ENCODE measurements at places on chromosomes 5 and 9.

DNA sequence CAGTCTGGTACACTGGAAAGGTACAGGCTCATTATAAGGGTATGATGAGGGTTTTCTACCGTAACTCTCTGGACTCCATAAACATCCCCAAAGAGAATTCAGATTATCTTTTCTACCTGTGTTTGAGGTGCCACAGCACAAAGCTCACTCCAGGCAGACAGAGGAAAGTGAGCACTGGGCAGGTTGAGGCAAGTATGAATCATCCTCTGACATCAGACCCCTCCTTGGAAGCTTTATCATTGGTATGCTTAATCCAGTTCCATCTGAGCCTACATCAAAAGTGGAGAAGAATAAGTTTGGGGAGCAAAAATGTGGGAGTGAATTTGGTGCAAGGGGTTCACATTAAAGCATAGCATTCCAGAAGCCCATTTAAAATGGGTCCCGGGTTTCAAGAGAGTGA, 21.7 kb downstream of the C9orf152 start:
- no peak for DNase-seq

GRCh38 chr5:119930490-119930889, 301.1 kb downstream of the FAM170A start:
- no peak for DNase-seq

DNA sequence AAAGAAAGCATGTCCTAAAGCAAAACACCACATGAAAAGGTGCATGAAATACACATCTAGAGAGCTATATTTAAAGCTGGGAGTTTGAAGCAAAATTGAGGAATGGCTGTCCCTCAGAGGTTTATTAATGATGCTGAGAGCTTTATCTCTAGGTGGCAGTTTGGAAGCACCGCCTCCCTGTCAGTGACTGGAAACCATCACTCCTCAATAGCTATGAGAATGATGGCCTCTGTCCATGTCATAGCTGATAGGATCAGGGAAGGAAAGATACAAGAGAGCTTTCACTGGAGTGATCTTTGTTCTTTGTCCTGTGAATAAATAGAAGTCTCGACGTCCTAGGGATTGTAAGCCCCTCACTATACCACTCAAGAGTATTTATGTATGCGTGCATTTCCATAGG, 110.5 kb downstream of the NUDT12 start:
- DNase-seq: no peak

DNA sequence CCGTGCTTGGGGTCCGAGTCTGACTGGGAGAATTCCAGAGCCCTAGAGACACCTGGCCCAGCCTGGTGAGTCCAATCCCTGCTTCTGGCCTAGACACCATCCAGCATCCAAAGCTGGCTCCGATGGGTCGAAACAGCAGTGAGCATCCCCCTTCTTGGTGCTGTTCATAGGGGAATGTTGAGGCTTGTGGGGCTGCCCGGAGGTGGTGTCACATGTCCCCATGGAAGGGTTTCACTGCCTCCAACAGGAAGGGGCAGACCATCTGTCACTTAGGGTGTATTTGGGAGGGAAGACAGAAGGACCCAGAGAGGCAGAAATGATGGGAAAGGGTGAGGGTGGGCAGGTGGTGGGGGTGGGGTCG, 13.9 kb downstream of the C9orf50 start:
- DNase-seq: no peak

- DNase-seq: no peak
Measured at GRCh38 chr9:85151162-85151561, 481.6 kb downstream of the NTRK2 start.

DNA sequence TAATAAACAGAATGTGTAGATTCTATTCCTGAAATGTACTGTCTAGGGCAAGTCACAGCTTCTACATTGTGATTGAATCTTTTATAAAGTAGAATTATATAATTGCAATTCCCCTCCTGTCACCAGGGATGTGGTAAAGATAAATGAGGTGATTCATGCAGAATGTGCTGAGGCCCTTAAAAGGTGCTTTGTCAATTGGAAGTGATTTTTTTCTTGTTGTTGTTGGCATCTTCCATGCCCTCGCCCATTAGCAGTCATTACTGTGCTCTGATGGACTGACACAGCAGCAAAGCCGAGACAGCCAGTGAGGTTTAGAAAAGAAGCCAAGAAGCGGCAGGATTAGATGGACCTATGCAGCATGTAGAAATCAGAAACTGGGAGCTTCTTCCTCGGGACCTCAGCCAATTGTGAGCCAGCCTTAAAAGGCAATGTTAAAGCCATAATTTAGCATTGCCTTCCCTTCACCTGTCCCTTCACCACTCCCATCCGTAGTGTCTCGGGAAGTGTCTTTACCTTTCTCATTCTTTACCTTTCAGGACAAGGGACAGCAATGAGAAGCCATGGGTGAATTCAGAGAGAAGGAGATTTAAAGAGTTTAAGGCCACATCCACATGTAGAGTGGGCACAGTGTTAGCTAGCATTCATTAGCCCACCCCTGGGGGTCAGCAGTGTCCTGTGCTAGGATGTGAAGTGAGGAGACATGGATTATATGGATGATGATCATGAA, 257.8 kb downstream of the PLK2 start:
- peak; percentile 4 for DNase-seq

DNA sequence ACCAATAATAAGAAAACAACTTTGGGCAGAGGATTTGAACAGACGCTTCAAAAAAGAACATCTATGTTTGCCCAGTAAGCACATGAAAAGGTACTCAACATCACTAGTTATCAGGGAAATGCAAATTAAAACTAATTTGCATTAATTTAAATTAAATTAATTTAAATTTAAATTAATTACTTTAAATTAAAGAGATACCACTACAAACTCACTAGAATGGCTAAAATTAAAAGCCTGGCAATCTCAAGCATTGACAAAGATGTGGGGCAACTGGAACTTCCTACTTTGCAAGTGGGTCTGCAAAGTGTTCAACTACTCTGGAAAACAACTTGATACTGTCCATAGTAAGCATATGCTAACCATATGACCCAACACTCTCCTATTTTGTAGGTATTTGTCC, 32.1 kb upstream of the ELL2 start:
- no peak for DNase-seq

GRCh38 chr5:175866377-175866907, 4.9 kb upstream of the CPLX2 start:
- DNase-seq: no peak

GRCh38 chr5:763998-764781, 20.3 kb downstream of the ZDHHC11B start:
- no peak for DNase-seq

- no peak for DNase-seq
Measured at GRCh38 chr5:143524338-143524945, 121.0 kb upstream of the NR3C1 start.

GRCh38 chr9:126436545-126437267, 110.1 kb downstream of the MVB12B start:
- DNase-seq: no peak

GRCh38 chr9:7935681-7936080, 136.1 kb upstream of the DMAC1 start:
- no peak for DNase-seq

GRCh38 chr5:79547982-79548381, 34.0 kb upstream of the HOMER1 start:
- no peak for DNase-seq

- no peak for DNase-seq
Measured at GRCh38 chr5:131396015-131396414, 132.2 kb downstream of the CDC42SE2 start.

DNA sequence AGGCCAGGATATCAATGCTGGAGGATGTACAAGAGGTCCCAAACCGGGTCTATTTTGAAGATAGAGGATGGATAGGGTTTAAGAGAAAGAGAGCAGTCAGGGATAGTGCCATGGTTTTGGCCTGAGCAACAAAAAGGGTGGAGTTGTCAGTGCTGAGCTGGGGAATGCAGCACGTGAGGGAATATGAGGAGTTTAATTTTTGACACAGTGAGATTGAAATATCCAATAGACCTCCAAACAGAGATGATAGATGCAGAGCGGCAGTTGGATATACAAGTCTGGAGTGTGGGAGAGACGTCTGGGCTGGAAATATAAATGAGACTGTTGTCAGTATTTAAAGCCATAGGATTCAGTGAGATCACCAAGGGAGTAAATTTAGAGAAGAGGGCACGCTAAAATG, 136.7 kb upstream of the EFNA5 start:
- DNase-seq: no peak

DNA sequence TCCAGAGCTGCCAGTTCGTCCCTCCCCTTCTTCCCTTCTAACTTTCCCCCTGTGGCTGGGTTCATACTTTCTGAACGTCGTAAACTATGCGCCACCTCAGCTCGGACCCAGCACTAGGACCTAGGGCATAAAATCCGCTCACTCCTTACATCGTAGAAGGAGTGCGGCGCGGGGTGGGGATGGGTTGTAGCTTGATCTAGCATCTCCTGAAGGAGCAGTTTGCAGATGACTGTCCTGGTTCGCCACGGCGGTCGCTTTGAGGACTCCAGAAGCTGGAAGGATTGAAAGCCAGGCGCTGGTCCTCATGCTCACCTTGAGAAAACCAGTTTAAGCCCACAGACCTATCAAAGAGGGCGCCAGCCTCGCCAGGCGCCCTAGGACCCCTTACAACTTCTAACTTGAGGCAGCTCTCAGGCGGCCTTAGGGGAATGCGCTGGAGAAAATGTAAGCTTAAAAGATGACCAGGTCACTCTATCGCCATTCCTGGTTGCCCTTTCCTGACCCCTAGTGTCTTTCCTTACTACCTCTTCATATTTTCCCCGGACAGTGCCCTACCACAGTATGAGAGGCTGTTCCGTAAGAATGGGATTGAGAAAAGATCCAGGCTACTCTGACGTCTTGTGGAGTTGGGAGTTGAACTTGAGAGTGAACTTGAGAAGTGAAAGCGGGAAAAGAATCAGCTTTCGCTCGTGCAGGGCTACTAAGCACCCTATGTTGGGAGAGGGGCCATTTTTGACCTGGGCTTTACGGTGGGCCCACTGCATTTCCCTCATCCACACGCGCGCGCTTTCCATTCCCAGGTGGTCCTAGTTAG, 2.8 kb downstream of the RORB start:
- DNase-seq: peak; percentile 24

GRCh38 chr5:43369651-43370050, 42.5 kb downstream of the CCL28 start:
- no peak for DNase-seq

GRCh38 chr5:56147106-56147505, 86.0 kb downstream of the ANKRD55 start:
- no peak for DNase-seq

All from caudate nucleus (tissue), 63 donors.